ENCODE measurements at places on chromosomes 5 and 9.
A peak's percentile ranks its signal among the peaks of the same experiment; 100 is the strongest.

DNA sequence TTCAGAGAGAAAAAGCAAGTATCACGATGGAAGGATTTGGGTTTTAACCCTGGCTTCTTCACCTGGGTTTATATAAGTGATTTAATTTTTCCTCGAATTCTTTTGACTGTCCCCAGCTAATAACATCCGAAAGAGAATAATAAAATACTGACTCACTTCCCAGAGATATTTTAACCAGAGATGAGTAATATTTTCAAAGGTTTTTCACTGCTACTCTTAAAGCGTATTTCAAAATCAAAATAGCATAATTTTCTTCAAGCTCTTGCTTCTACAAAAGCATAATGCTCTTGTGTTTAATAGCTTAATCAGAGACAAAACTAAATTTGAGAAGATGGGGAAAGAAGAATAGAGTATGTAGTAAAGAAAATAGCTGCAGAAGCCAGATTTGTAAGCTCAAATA lies 215.2 kb upstream of the PTGER4 start:
- DNase-seq, result no peak

DNA sequence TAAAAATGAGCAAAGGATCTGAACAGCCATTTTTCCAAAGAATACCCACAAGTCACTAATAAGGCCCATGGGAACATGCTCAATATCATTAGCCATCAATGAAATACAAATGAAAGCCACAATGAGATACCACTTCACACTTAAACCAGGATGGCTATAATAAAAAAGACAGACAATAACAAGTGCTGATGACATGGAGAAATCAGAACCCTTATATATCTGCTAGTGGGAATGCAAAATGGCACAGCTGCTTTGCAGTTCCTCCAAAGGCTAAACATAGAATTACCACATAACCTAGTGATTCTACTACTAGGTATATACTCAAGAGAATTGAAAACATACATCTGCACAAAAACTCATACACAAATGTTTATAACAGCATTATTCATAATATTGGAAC lies 83.7 kb downstream of the HOMER1 start:
- no peak for DNase-seq

DNA sequence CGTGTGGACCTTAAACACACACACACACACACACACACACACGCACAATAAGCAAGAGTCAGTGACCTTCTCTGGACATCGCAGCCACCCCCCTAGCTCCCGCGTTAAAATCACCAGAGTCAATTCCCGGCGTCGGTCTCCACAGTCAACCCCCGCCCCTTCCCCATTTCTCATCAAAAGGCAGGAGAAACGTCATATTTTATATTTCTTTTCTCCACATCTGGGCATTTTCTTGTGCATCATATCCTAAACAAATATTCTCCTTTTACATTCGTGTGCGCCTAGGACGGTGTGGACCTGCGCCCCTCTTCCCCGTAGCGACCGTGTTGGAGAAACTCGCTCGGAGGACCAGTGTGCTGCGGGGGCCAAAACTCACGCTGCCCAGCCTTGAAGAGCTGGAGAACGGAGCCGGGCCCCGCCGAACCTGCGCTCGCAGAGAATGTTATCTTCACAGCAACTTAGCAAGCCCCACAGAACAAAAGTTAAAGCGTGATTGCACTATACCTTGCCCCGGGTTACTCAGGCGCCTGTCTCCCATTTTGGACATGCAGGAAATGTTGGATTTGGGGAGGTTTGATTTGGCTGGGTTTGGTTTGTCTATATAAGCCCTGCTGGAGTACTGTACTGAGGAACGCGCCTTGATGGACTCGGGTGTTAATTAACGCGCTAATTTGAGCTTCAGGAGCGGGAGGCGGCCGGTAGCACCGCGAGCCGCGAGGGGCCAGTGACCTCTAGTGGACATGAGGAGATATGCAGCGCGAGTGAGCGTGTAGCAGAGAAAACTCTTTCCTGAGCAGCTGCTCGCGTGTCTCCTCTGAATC lies 192.4 kb downstream of the MEF2C start:
- peak; percentile 82 for DNase-seq

DNA sequence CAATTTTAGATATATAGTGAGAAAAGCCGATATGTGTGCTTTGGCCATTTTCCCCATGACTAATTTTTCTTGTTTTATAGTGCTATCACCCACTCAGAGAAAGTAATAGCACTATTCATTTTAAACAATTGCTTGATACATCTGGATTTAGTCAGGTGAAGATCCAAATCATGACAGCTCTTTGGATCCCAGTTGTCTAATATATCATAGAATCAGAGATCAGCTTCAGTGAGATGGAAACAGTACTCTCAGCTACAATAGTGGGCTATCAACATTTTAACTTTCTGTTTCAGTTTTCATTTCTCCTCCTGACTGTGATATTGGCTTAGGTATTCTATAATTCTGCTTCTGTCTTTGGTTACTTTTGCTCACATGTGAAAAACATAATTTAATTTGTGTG lies 38.7 kb downstream of the VCAN start:
- DNase-seq, result no peak

- no peak for DNase-seq
Measured at GRCh38 chr5:170008376-170008775, 28.1 kb upstream of the INSYN2B start.

- no peak for DNase-seq
Measured at GRCh38 chr5:126445502-126446174, 22.4 kb downstream of the GRAMD2B start.

DNA sequence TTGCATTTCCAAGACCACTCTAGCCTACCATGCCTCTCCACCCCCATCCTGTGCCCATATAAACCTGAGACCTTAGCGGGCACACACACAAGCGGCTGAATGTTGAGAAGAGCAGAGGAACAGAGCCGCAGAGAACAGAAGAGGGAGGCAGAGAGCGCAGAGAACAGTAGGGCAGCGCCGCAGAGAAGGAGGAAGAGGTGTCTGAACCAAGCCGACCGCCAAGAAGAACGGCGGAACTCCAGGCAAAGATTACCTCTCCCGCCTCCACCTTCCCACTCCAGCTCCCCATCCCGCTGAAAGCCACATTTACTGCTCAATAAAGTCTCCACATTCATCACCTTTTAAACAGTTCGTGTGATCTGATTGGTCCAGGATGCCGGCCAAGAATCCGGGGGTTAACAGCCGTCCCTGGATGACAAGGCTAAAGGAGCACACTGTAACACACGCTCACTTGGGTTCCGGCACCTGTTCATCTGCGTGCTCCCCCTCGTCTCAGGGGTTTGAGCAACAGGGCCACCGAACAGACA lies 33.2 kb downstream of the GRIN3A start:
- no peak for DNase-seq

DNA sequence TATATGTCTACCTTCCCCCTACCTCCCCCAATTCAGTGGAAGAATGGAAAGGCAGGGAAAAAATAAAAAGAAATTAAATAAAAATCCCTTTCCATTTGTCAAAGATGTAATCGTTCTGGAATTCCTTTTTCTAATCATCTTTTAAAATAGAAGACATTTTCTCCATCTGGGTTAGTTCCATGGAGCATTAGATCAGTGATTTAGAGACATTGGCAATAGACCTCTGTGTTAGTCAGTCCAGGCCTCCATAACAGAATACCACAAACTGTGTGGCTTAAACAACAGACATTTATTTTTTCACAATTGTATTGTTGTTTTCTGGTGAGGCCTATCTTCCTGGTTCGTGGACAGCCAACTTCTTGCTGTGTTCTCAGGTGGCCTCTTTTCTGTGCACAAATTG lies 516.6 kb upstream of the DAB2 start:
- no peak for DNase-seq

DNA sequence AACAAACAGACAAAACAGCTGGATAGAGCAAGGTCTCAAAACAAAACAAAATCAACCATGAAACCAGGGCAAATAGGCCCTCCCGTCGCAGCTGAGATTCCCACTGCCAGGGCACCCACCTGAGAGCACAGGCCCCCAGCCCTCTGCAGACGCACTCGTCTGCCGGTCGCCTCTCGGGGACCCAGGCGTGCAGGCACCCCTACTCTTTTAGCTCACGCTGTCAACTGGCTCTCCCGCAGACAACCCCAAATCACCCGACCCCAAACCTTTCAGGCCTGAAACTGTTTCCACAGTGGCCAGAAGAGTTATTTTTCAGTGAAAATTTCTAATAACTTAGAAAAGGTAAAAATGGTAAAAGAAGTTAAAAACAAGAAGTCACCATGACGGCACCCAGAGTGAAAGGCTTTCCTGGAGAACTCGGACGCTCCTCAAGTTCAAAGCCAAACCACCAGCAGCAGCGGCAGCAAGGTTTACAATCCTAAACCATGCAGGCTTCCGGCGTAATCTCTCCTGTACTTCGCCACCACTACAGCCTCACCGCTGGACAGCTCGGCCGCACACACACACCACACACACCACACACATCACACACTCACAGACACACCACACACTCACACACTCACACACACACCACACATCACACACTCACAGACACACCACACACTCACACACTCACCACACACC lies 1.9 kb upstream of the UBE2QL1 start:
- peak; percentile 5 for DNase-seq

DNA sequence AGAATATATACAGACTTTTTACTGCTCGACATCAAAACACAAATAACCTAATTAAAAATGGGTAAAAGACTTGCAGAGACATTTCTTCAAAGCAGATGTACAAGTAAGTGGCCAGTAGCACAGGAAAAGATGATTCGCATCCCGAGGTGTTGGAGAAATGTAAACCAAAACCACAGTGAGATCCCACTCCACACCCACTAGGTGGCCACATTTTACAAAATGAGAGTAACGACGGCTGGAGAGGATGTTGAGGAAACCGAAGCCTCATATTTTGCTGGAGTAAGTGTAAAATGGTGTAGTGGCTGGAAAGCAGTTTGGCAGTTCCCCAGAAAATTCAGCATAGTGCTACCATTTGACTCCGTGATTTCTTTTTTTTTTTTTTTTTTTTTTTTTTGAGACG lies 21.3 kb upstream of the GBGT1 start:
- DNase-seq, result peak; percentile 84

- no peak for DNase-seq
Measured at GRCh38 chr5:59617186-59617771, 276.2 kb downstream of the PDE4D start.

- DNase-seq, result no peak
Measured at GRCh38 chr9:103819936-103820335, 274.2 kb upstream of the SMC2 start.
